ENCODE measurements at places on chromosomes 16 and 17.

- no peak for DNase-seq
Measured at GRCh38 chr16:85987750-85988078, 88.8 kb downstream of the IRF8 start.

- no peak for DNase-seq
Measured at GRCh38 chr17:72146371-72146770, 25.6 kb downstream of the SOX9 start.

DNA sequence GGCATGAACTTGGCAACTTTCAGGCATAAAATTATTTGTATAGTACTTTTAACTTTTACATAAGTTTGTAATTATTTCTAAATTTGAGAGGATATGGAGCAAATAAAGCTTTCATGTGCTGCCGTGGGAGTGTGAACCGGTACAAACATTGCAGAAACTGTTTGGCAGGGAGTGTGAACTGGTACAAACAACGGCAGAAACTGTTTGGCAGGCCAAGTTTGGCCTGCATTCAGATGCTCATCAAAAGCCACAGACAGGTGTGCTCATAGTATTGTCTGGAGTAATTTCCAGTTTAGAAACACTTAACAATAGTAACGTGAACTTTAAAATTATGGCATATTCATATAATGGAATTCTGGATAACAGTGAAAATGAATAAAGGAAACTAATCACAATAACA, 73.8 kb upstream of the ATP2A3 start:
- no peak for DNase-seq

- DNase-seq = no peak
Measured at GRCh38 chr16:69438465-69438864, 14.0 kb downstream of the CYB5B start.

GRCh38 chr16:17370731-17371285, 100.0 kb downstream of the XYLT1 start:
- no peak for DNase-seq

- no peak for DNase-seq
Measured at GRCh38 chr16:14150796-14151195, 79.7 kb downstream of the MRTFB start.

- no peak for DNase-seq
Measured at GRCh38 chr17:43759836-43760235, 1.2 kb upstream of the SOST start.

DNA sequence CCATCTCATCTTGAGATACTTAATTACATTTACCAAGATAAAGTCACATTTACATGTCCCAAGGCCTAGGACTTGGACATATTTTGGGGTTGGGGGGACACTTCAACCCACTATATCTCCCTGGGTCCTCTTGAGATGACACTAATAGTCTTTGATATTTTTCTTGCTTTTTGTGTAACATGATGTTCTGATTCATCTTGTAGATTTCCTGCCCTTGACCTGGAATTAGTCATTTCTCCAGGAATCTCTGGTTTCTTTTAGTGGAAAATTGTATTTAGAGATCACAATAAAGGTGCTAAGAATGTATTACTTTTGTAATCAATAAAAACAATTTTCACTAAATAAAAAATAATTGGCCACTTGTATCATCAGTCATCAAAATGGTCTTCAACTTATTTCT, 157.3 kb downstream of the VPS53 start:
- DNase-seq = no peak

DNA sequence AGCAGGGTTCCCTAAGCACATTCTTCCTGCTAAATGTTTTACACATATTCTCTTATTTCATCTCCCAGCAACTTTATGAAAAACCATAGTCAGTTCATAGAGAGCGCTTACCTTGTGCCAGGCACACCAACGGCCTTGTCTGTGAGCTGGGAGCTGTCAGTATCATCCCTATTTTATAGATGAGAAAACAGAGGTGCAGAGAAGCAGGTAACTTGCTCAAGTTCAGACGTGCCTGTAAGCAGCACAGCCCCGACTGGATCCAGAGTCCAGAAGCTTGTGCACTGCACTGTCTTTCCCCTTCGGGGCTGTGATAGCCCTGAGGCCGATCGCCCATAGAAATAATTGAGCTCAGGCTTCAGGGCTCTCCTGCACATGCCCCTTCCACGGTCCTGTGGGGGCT, 6.2 kb downstream of the AQP8 start:
- no peak for DNase-seq

DNA sequence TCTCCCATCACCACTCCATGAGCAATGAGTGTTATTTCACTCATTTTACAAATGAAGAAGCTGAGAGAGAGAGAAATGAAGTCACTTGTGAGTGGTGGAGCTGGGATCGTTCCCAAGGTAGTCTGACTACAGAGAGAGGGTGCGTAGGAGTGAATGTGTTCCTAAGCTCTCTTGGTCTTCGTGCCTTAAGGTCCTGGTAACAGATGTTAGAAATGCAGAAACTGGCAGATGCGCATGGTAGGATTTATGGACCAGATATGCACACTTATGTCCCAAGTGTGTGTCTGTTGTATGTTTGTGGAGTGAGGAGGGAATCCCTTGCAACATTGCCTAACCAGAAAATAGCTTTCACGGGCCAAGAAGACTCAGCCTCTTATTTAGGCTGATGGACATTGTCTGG, 93.2 kb upstream of the ZNF469 start:
- no peak for DNase-seq

DNA sequence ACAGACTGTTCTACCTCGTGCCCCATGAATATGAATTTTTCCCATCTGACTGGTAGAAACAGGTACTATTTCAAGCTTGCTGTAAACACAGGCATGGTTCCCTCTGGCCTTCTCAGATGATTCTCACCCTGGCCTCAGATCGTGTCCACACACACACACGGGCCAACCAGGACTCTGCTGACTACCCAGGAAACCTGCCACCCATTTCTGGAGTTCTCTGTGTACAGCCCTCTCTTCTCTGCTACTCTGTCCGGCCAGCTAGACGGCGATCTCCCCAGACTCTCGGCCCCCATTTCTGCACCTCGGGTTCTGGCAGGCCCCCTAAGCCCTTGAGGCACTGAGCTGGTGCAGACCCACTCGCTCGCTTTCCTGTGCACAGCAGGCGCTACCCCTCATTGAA, 31.2 kb downstream of the RPA1 start:
- no peak for DNase-seq

- no peak for DNase-seq
Measured at GRCh38 chr17:79360196-79360595, 250.7 kb downstream of the RBFOX3 start.

DNA sequence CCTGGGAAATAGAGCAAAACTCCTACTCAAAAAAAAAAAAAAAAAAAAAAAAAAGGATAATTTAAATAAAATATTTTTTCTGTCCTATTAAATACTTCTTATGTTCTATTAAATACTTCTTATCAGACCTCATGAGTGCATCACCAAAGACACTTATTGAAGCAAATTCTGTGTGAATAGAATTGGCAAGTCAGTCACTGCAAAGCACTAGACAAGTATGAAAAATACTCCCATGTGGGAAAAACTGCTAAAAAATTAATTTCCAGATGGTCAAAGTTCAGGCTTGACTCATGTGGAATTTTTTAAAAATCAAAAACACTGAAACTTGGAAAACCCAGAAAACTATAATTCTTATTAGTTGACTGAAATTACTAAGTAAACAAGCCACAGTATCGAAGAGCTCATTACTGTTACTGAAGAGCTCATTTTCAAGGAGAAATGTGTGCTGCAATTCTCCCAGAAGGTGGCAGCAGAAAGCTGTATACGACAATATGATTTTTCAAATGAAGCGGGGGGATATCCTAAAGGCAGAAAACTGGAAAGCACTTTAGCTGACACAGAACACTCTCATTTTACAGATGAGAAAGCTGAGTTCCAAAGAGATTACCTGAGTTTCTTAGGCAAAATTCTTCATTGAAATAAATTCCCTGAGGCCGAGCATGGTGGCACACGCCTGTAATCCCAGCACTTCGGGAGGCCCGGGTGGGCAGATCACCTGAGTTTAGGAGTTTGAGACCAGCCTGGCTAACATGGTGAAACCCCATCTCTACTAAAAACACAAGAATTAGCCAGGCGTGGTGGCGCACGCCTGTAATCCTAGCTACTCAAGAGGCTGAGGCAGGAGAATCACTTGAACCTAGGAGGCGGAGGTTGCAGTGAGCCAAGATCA, 15.9 kb upstream of the FBXO47 start:
- DNase-seq = no peak

All from activated naive CD4-positive, alpha-beta T cell (primary cell).